ENCODE measurements at places on chromosomes 11 and 22.
A peak's percentile ranks its signal among the peaks of the same experiment; 100 is the strongest.

- DNase-seq, result no peak
Measured at GRCh38 chr11:128745311-128746136, 51.7 kb downstream of the FLI1 start.

DNA sequence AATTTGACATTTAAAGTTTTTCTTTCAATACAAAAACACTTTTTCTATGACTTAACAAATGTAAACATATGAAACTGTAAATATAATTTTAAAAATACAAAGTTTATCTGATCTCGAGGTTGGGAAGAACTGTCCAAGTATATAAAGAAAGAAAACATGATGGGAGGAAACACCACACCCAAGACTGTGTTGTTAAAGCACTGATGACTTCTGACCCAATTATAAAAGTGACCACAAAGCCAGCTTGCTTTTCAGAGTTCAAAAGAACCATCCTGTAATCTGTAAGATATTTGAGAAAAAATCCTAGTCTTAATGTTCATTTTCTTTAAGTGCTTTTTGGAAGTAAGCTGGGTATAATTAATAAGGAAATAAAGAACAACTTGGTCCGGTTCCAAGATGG, 15.6 kb downstream of the CEP57 start:
- no peak for DNase-seq

GRCh38 chr22:50253046-50253915, 2.2 kb upstream of the HDAC10 start:
- no peak for DNase-seq

GRCh38 chr22:19525666-19526065, 1.5 kb upstream of the CLDN5 start:
- no peak for DNase-seq

DNA sequence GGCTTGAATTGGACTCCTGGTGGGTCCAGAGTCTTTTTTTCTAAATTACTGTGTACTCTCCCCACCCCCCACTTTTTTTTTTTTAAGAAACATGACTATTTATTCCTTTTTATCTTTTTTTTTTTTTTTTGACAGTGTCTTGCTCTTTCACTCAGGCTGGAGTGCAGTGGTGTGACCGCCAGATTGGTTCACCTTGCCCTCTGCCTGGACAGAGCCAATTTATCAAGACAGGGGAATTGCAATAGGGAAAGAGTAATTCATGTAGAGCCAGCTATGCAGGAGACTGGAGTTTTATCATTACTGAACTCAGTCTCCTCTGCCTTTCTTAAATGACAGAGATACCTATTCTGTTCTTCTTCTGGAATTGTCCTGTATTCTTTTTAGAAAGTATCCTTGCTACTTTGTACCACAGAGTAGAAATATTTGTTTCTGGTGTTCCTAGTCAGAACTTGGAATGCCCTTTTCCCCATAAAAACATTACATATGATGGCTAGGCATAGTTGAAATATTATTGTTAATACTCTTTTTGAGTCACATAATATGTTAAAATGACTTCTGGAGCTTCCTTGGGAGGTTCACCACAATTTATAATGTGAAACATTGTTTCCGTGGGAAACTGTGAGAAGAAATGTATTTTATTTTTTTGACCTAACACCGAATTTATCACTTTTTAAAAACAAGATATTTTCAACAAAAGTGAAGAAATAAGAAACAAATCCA, 95.6 kb downstream of the UVRAG start:
- DNase-seq, result no peak

DNA sequence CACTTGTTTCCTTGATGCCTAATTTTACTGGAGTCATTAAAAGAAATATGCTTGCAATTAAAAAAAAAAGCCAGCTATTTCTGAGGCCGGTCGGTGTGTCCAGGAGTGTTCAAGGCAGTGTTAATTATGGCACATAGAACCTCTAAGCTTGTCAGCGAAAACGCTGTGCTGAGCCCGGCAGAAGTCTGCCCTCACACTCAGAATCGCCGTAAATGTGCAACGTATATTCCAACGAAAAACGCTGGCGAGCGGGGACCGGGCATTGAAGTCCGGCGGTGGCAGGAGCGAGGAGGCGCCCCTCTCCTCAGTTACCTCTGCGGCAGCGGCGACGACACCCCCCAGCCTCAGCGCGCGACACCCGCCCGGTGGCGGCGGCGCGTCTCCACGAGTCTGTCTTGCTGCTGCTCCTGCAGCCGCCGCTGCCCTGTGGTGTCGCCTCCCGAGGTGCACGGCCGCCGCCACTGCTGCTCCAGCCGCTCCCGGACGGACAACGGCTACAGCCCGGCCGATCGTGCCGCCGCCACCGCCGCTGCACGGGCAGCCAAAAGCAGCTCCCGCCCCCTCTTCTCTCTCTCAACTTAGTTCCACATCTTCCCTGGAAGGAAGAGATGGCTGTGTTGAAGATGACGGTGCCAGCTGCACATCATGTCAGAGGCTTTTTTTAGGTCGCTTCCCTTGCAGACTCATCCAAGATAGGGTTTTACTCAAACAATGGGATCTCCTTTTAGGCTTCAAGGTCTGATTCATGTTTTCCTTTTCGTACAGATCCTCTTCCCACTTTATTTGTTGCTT, 56.0 kb downstream of the JAM3 start:
- DNase-seq, result no peak

DNA sequence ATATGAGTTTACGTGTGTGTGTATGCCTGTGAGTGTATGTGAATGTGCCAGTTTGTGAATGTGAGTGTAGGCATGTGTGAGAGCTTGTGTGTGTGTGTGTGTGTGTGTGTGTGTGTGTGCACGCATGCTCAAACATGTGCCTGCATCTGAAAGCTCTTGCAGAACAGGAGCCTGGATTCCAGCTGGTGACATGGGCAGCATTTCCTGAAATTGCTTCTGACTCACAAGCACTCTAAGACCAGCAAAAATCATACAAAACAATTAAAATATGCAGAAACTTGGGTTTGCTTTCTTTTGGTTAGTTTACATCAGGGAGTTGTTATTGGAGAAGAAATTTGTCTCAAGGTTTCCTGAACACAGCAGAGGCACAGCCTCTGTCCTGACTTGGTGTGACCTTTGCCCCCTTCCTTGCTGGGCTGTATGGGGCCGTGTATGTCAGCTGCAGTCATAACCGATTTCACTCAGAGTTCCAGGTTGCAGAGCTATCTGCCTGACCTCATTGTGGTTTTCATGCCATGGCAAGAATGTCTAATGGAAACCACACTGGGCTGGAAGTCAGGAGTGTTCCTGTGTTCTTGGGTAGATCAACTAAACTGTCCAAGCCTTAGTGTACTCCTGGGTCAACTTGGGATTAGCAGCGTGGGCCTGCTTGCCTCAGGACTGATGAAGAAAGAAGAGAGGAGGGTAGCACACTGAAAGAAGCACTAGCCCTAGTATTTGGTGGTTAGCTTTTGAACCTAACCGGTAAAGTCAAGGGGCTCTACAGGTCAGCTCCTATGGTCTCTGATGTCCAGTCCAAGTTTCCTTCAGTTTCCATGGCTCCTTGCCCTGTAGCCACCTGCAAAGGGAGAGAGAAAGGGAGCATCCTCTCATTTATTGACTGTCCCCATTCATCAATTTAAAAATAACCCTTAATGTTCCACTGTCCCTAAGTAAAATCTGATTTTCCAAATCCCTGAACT, 143.7 kb downstream of the SNX19 start:
- no peak for DNase-seq

DNA sequence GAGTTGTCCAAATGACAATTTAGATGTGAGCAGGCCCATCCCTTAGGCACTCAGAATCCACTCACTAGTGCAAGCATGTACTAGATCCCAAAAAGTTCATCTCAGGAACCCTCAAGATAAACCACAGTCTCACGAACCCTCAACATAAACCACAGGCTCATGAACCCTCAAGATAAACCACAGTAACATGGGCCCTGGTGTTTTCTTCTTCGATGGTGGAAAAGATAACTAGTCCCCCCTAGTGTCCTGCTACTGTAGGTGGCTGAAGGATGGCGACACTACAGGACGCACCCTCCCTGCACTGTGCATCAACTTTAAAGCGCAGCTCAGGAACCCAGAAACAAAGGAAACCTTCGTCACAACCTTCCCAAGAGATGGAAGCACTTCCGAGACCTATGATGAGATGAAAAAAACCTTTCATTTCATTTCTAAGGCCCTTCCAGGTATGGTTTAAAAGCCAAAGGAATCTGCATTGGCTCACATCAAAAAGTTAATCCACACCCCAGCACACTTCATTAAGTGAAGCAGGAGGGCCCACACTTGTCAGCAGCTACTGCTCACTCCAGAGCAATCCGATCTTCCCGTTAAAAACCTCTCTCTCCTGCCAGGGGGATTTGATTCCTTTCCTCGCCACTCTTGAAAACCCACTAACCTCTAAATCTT, 2.4 kb downstream of the LARGE1 start:
- no peak for DNase-seq

DNA sequence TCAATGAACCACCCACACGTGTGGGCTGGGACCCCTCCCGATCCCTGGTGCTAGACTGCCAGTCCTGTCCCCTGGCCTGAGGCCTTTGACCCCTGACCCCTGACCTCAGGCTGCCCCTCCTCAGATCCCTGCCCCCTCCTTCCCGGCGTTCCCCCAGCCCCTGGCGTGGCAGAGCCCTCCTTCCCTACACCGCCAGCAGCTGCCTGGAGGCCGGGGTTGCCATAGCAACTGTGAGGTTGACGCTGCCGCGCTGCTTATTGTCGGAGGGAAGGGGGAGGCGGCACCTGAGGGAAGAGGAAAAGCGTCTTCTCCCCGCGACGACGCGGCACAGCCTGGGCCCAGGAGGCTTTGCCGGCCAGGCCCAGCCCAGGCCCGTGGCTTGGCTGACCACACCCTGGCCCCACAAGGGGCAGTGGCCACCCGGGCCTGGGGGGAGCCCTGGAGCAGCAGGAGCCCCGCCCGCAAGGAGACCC, 32.6 kb downstream of the SHANK3 start:
- DNase-seq, result peak; percentile 72

DNA sequence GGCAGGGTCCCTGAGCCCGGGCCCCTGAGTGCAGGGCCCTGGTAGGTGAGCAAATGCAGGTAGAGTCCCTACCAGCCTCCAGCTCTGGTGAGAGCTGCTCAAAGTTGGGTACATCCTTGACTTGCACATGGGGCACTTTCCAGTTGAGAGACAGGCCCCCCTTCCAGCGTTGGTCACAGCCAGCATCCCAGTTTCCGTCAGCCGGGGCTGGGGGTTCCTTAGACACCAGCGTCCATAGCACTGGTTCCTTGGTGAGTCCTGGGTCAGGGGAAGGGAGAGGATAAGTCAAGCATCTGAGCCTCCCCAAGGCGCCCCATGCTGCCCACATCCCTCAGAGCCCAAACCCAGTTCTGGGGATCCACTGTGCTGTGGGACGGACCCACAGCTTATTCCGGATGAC, 5.6 kb downstream of the PNPLA5 start:
- DNase-seq, result no peak

DNA sequence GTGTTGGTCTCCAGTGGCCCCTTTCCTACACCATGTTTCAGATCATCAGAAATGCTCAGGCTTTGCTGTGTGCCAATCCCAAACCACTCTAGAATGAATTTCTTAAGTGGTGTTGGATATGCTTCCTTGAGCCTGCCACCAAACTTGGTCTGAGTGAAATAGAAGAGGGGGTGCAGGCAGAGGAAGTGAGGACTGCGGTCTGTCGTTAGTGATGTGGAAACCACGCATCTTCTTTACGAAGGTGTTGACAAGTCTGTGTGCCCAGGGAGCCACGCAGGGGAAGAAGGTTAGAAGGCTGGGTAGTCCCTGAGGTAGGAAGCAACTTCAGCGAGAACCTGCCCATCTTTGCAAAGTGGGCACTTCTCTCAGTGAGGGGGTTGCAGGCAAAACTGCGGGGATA, 187.4 kb upstream of the NAV2 start:
- no peak for DNase-seq
